ENCODE measurements at places on chromosomes 1 and 21. TPM values are rescaled to one million over a fixed set of nuclear protein-coding genes. Genes with fewer than 3 reads are reported as not detected.

- H3K27ac ChIP-seq: no peak overlapping the region
- H3K27me3 ChIP-seq: no peaks in the 10 kb centered on the region
Observed at GRCh38 chr1:12496154-12496961, 121.7 kb downstream of the DHRS3 start.

DNA sequence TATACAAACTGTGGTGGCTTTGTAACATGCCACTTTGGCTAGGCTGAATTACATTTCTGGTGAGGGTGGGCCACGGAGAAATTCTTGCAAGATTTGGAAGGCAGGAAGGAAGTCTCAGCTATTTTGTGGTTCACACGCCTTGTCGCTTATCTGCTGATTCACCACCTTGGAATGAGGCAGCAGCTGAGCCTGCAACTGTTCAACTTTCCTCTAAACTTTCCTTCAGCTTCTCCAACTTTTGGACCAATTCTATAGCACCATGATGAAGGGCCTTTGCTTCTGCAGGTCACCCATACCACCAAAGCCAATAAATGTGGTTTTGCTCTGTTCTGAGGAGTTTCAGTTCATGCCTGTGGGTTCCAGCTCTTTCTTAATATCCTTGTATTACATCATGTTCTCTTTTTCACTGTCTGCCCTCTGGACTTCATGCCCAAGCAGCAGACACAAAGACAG is 337.6 kb upstream of the SNX7 start:
- no peaks in the 10 kb centered on the region for H3K27me3 ChIP-seq
- no peak overlapping the region for H3K4me3 ChIP-seq
- H3K36me3 ChIP-seq: no peaks in the 10 kb centered on the region

LEFTY1 gene
- polyA plus RNA-seq: not detected

ERICH3 gene
- not detected for polyA plus RNA-seq

DNA sequence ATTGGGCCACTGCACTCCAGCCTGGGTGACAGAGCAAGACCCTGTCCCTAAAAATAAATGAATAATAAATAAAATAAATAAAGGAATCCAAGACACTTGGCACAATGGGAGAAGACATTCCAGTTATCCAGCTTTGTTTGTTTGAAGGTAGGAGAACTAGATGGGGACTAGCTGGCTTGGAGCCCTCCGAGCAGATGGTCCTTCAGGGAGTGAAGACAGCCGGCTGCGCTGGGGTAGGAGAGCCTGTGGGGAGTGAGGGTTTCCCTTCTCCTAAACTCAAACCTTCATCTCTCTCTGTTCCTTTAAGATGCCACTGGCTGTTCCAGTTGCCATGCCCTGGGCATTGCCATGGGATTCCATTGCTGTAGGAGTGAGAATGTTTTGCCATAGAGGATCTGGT is 120.6 kb downstream of the NAV1 start:
- no peaks in the 10 kb centered on the region for H3K27me3 ChIP-seq
- H3K4me1 ChIP-seq: no peaks in the 10 kb centered on the region
- H3K4me3 ChIP-seq: no peak overlapping the region
- DNase-seq: no peak

PSRC1 gene
- 10.2 TPM for polyA plus RNA-seq

DNA sequence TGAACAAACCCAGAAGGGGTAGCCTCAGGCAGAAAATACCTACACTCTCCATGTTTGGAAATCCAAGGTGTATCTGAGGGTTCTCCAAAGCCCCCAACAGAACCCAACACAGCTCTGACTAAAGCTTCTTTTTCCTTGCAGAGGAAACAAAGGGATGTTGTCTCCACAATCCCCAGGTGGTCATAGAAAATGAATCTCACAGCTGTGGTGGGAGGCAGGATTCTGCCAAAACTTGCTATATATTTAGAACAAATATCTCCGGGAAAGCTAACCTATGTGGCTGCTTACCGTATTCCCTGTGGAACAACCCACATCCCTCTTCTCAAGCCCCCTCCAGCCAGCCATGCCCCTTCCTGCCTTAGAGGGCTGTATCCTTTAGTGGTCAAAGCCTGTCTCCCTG is 406.1 kb downstream of the PRDM2 start:
- H3K4me1 ChIP-seq: no peaks in the 10 kb centered on the region
- H3K36me3 ChIP-seq: no peaks in the 10 kb centered on the region
- H3K4me3 ChIP-seq: no peak overlapping the region
- no peak for DNase-seq
- peaks cover 3% of the 10 kb centered on the region for H3K27me3 ChIP-seq

- H3K4me3 ChIP-seq: no peak overlapping the region
Observed at GRCh38 chr1:62720946-62721554, 32.9 kb upstream of the DOCK7 start.

- no peak for DNase-seq
- no peak overlapping the region for H3K4me3 ChIP-seq
- H3K4me1 ChIP-seq: peaks cover 14% of the 10 kb centered on the region
Observed at GRCh38 chr21:44989943-44990780, 50.3 kb downstream of the SLX9 start.

- no peak for DNase-seq
- H3K27ac ChIP-seq: no peak overlapping the region
- peaks cover 3% of the 10 kb centered on the region for H3K36me3 ChIP-seq
- H3K4me3 ChIP-seq: no peak overlapping the region
- H3K27me3 ChIP-seq: no peaks in the 10 kb centered on the region
Observed at GRCh38 chr1:10724052-10724494, 72.4 kb downstream of the CASZ1 start.

- no peaks in the 10 kb centered on the region for H3K4me1 ChIP-seq
- no peaks in the 10 kb centered on the region for H3K36me3 ChIP-seq
- no peaks in the 10 kb centered on the region for H3K27me3 ChIP-seq
Observed at GRCh38 chr1:167272369-167272957, 51.8 kb downstream of the POU2F1 start.

GRCh38 chr1:68051475-68051874 is 1.0 kb upstream of the DIRAS3 start:
- H3K36me3 ChIP-seq: no peaks in the 10 kb centered on the region
- DNase-seq: no peak
- peak overlapping the region; percentile 22 for H3K4me3 ChIP-seq
- H3K27me3 ChIP-seq: no peaks in the 10 kb centered on the region
- peaks cover 2% of the 10 kb centered on the region for H3K4me1 ChIP-seq
- no peak overlapping the region for H3K27ac ChIP-seq

SMYD2 gene
- polyA plus RNA-seq: 75.5 TPM

DNA sequence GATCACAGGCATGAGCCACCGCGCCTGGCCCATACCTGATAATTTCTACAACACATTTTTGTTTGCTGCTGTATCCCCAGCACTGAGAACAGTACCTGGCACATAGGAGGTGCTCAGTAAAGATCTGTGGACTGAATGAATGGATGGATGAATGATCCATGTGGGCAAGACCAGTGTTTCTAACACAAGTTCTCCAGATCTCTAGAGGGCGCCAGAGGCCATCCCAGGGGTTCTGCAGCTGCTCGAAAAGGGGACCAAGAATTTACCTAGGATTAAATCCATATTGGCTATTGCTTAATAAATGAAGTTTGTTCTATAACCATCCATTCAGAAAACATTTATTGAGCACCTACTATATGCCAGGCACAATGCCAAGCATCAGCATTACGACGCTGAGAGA is 167.7 kb downstream of the ACTL8 start:
- H3K27ac ChIP-seq: no peak overlapping the region
- H3K36me3 ChIP-seq: no peaks in the 10 kb centered on the region
- no peak for DNase-seq
- H3K4me3 ChIP-seq: no peak overlapping the region

- no peak overlapping the region for H3K27ac ChIP-seq
- H3K27me3 ChIP-seq: no peaks in the 10 kb centered on the region
- no peaks in the 10 kb centered on the region for H3K4me1 ChIP-seq
- no peaks in the 10 kb centered on the region for H3K36me3 ChIP-seq
Observed at GRCh38 chr1:199590708-199591107, 436.8 kb upstream of the NR5A2 start.

DNA sequence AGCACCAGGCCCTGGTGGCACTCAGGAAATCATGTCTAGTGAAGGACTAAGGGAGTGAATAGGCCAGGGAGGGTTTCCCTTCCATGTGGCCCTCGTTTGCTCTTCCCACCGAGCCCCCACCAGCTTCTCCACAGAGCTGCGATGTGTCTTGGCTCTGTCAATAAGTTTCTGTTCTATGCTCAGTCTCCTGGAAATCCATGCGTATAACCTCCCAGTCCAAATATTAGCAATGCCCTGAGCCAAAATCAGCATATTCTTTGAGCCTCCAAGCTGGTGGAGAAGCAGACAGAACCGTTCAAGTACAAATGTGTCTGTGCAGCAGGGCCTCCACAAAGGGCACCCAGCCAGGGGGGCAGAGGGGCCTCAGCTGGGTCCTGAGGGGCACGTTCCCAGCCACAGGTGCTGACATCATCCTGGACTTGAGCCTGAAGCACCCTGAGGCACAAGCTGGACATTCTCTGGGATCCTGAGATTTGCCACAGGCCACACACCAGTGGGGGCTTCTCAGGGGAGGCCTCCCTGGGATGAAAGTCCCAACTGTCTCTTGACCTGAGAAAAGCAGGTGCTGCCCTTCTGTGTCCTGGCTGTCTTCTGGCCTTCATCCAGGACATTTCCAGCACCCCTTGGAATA is 350.5 kb upstream of the VAMP3 start:
- H3K27me3 ChIP-seq: peaks cover 6% of the 10 kb centered on the region
- no peak for DNase-seq
- H3K4me1 ChIP-seq: no peaks in the 10 kb centered on the region
- H3K4me3 ChIP-seq: no peak overlapping the region
- no peak overlapping the region for H3K27ac ChIP-seq
- H3K36me3 ChIP-seq: no peaks in the 10 kb centered on the region

EXTL1 gene
- polyA plus RNA-seq: 0.13 TPM

MMEL1 gene
- 0.15 TPM for polyA plus RNA-seq

Data from keratinocyte (primary cell).